ENCODE measurements at places on chromosomes 4 and X.

DNA sequence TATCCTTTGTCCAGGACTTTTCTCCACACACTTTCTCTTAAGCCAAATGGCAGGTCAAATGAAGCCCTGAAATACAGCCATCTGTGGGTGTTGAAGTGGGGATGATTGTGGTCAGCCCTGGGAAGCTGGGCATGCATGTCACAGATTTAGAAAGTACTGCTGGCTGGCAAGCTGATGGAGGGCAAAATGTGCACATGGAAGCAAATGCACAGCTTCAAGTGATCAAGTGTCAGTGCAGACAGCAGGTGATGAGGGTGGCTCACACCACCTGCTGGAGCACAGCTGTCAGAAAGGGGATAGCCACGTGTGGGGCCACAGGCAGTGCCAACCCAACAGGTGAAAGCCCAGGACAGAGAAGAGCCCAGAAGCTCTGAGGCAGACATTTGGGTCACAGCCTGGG, 40.3 kb upstream of the ATXN3L start:
- DNase-seq = no peak

GRCh38 chrX:25663701-25664100, 474.4 kb upstream of the MAGEB18 start:
- DNase-seq = no peak

DNA sequence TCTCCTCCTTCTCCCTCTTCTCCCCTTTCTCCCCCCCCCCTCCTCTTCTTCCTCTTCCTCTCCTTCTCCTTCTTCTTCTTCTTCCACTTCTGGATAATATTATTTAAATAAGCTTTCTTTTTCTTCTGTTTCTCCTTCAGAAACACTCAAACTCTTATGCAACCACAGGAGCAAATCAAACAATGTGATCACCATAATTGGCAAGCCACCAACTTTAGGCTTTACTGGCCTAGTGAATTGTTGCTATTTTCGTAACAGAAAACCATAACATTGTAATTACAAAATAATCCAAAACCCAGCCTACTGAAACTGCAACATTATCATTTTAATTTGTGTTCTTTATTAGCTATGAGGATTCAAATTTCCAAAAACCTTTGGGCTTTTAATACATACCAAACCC, 14.3 kb downstream of the DCAF8L1 start:
- no peak for DNase-seq

GRCh38 chr4:160570271-160570670, 1467.4 kb downstream of the RAPGEF2 start:
- no peak for DNase-seq

DNA sequence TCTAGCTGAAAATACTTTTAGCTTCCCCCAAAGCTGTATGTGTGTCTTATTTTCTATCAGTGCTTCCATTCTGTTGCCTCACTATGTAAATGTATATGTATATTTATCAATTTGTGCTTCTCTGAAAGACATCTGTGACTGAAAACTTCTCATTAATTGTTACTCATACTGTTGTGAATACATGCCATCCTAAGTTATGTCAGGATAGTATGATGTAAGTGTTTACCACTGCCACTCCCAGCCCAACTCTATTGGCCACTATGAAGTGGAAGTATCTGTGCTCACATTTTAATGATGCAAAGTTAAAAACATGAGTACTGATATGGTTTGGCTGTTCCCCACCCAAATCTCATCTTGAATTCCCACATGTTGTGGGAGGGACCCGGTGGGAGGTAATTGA, 24.4 kb downstream of the GATB start:
- DNase-seq = no peak

- DNase-seq = no peak
Measured at GRCh38 chrX:1598021-1598875, 6.8 kb downstream of the AKAP17A start.

DNA sequence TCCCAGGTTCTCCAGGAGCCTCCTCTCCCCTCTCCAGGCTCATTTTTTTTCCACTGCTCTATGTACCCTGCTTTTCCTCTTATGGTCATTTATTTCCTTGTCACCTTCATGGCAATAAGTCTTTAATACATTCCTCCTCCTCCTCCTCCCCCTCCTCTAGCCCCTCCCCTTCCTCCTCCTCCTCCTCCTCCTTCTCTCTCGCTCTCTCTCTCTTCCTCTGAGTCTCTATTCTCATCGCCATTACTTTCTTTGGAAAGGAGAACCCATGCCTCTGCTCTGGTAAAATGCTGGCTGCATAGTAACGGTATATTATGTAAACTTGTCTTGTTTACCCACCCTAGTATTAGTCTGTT, 35.7 kb downstream of the ARHGAP24 start:
- no peak for DNase-seq

DNA sequence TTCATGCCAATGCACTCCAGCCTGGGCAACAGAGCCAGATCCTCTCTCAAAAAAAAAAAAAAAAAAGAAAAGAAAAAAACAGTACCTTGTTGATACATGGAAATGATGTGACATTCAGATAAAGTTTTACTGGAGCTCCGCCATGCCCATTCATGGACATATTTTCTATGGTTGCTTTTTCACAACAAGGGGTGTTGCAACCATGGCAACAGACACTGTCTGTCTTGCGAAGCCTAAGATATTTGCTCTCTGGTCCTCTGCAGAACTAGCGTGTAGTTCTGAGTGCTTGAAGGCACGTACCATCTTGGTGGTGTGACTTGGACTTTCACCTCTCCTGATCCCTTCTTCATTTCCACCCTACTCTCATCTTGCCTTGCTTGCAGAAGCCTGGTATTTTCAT, 53.2 kb downstream of the TBL1X start:
- no peak for DNase-seq

- peak; percentile 75 for DNase-seq
Measured at GRCh38 chr4:183876268-183876934, 28.7 kb upstream of the STOX2 start.

- DNase-seq = no peak
Measured at GRCh38 chr4:91035276-91035675, 908.1 kb downstream of the CCSER1 start.

GRCh38 chrX:103107836-103108235, 14.9 kb upstream of the NXF3 start:
- DNase-seq = no peak

GRCh38 chr4:51836549-51836948, 6.4 kb upstream of the DCUN1D4 start:
- DNase-seq = no peak

DNA sequence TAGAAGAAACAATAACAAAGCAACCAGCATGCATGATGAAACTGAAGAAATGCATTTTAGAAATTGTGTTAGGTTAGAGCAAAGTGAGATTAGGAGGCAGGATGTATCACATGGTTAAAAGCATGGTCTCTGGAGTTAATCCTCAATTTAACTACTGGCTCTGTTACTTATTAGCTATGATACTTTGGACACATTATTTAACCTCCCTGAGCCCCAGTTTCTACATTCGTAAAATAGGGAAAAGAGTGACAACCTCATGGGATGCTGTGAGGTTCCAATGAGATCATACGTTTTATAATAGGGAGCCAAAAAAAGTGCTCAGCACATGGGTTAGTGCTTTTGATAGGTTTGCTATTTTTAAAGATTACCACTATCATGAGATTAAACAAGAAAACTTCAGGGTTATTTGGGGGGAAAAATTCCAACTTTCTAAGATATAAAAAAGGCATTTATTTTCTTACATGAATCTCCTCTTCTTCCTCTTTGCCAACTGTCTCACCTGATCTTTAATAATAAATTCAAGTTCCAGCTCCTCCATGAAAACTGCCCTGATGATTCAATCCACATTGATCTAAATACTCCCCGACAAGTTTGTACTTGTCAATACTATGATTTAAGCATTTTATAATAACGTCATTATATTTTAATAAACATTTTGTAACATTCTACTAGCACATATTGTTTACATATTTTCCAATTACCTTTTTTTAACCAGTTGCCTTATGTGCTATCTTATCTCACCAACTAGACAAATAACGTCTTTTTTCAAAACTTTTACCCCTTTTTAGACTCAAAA, 4.6 kb downstream of the SEC31A start:
- no peak for DNase-seq

- DNase-seq = no peak
Measured at GRCh38 chr4:185566972-185567371, 31.7 kb upstream of the PDLIM3 start.

Data from NCI-H1694 treated with DMSO at 0.1 percent for 48 hours (cell line).